Myocyte (in vitro differentiated cells): ENCODE measurements at places on chromosomes 12 and 14. TPM values are rescaled to one million over a fixed set of nuclear protein-coding genes. Genes with fewer than 3 reads are reported as not detected.

DNA sequence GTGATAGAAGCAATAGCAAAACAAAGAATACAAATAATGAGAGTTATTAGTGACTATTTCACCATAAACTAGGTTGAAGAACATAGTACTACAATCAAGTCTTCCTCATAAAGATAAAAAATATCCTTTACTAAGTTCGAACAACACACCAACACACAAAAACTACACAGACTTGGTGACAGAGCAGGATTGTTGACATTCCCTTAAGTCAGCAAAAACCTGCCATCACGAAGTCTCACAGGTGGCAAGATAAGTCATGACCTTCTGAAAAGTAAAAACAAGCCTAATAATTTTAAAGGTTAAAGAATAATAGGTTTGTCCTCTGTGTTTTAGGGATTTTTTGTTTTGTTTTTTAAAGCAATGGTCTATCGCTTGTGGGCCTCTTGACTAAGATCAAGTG is 173.0 kb downstream of the SEC23A start:
- DNase-seq: no peak

Gene PLEKHH1
- total RNA-seq: 0.05 TPM in 1 of 2 replicates, not detected in the other

Gene SOS2
- 30.8 and 40.0 TPM in 2 replicates for total RNA-seq

GRCh38 chr12:124713041-124713435 is 145.6 kb upstream of the NCOR2 start:
- DNase-seq: no peak

DNA sequence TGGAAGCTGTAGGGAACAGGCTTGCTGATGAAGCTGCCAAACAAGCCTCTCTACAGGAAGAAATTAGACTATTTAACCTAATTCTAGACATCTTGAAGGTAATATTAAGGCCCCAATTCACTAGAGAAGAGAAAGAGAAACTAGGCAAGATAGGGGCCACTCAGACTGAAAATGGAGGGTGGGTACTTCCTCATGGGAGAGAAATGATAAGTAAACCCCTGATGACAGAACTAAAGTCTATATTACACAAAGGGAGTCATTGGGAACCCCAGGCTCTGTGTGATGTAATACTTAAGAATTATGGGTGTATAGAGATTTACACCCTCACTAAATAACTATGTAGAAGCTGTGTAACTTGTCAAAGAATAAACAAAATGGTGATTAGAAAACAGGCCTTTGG is 64.3 kb downstream of the APOBEC1 start:
- no peak for DNase-seq

DNA sequence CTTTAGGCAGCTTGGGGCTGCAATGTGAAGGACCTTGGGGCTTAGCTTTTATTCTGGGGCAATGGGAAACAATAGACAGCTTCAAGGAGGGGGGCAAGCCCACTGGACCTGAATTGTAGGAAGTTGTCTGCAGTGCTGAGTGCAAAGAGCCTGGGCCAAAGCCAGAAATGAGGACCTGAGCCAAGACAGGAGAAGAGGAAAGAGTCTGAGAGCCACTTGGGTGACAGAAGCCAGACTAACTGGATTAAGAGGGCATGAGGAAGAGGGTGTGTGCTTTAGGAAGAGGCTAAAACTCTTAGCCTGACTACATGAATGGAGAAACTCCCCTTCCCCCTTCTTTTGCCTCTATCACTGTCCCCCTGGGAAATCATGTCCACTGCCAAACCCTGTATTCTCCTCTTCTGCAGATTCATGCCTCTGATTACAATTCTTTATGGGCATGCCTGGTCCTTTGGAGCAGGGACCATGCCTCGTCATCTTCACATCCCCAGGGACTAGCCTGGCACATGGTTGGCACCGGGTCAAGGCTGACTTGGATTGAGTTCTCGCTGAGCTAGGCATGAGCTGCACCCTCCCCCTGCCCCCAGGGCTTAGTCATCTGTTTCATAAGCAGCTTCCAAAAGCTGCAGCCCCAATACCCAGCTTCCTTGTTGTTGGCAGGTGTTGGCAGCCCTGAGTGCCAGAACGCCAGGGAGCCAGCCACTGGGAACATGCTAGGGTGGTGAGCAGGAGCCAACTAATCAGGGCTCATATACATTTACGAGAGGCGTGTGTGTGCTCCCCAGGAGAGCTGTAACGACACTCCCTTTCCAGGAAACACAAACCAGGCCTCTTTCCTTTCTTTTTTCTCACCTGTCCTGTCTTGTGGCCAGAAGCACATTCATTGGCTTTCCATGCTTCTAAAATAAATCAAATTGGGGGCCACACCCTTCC is 27.7 kb upstream of the JDP2 start:
- DNase-seq: peak; percentile 95

DNA sequence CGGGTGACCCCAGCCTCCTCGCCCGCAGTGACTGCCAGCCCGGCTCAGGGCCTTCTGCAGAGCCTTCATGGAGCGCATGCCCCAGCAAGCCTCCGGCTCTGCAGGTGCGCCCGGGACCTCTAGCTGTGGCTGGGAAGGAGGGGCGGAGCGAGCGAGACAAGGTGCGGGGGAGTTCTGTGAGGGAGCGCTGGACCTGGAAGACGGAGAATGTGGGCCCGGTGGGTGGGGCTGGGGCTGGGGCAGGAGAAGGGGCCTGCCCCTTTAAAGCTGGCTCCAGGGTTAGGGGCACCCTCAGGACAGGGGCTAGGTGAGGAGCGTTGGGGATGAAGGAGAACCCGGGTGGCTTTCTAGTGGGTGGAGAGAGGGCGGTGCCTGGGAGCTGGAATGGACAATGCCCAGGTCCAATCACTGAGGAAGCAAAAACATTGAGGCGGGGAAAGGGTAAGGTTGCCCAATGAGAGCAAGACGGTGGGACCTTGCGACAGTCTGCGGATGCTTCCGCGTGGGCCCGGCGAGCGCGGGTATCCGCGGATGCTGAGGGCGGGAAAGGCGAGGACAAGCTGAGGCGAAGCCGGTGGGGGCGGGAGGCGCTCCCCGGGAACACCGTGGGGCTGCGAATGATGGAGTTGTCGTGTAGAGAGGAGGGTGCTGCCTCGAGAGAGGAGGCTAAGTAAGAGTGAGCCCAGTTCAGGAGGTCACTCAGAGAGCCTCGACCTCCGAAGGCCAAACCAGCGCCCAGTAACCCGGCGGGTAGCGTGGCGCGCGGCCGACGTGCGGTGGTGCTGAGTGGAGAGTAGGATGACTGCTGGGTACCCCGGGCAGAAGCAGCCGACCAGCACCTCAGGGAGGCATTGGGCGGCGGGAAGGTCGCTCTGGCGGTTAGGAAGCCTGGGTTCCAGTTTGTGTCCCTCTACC is at the start of gene GLS2:
Gene GLS2, minus strand, starts transcription at position 121 of the 915 bp plus-strand sequence. Its CDS starts 43 bp downstream, at position 78.
- peak; percentile 61 for DNase-seq

Gene B4GALNT1
- 2.5 and 3.4 TPM in 2 replicates for total RNA-seq

Gene GPRC5D
- total RNA-seq: not detected in 2 replicates

- no peak for DNase-seq
Measured at GRCh38 chr12:71954083-71954778, 15.6 kb downstream of the TPH2 start.

- DNase-seq: no peak
Measured at GRCh38 chr12:6471989-6472360, 1.5 kb upstream of the VAMP1 start.

Gene CLEC4E
- not detected in 2 replicates for total RNA-seq

Gene OGFOD2
- 15.3 and 20.8 TPM in 2 replicates for total RNA-seq

- DNase-seq: no peak
Measured at GRCh38 chr14:78173346-78174035, 3.3 kb downstream of the NRXN3 start.

GRCh38 chr14:32382704-32383103 is 53.6 kb downstream of the AKAP6 start:
- peak; percentile 49 for DNase-seq

DNA sequence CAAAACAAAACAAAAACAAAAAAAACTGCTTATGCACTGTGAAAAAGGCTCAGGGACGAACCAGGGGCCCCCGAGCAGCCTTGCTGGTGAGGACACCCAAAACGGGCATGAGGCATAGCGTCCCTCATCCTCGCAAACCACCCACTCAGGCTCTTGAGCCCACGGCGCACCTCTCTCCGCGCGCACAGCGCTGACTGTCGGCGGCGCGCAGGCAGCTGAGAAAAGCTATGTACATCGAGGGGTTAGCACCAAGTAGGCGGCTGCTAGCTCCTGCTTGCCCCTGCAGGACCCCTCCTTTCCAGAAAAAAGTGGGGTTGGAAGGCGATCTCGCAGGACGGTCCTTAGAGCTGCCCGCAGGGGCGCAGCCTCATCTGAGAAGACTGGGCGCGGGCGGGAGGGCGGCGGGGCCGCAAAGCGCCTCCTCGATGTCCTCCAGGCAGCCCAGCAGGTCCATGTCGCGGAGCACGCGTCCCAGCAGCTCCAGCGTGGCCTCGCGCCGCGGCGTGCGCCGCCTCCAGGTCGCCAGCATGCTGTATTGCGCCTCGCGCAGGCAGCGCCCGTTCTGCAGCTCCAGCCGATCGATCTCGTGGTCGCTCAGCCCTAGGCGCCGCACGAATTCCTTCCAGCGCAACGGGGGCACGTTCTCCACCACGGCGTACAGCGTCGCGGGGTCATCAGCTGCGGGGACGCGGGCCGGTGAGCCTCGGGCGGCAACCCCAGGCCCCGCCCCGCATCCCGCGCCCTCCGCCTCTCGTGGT is 12.8 kb downstream of the TNFRSF1A start:
- no peak for DNase-seq
